ENCODE measurements at places on chromosomes 4 and X.

- DNase-seq, result no peak
Observed at GRCh38 chr4:121408-122084, 2.8 kb upstream of the ZNF718 start.

- DNase-seq, result no peak
Observed at GRCh38 chr4:1057403-1057745, 45.9 kb downstream of the FGFRL1 start.

DNA sequence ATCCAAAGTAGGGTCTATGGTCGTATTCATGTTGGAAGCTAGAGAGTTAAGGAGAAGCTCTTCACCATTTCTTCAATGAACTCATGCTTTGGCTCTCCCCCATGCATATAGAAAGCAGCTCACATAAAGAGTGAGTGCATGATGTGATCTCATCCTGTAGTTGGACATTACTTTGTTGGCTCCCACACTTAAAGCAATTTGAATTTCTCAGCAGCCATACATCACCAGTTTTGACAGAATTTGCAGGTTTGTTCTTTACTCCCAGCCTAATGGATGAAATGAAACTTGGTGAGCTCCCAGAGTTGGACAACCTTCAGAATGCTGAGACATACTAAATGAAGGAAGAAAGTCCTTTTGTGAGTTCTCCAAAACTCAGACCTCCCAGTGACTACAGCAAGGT is 613.5 kb downstream of the IQCM start:
- DNase-seq, result no peak

DNA sequence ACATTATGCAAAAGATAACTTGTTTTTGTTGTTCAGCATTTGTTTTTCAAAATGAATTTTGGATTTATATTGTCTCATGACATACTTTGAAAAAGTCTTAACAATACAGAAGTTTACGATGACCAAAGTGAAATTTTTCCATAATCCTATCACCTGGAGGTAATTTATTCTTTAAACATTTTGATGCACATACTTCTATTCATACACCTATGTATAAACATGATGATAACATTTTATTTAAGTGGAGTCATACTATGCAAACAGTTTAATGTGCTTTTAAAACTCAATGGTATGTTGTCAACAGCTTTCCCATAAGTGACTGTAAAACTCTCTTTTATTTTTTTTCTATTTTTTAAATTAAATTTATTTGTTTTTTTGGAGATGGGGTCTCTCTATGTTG is 65.0 kb downstream of the STAG2 start:
- no peak for DNase-seq

DNA sequence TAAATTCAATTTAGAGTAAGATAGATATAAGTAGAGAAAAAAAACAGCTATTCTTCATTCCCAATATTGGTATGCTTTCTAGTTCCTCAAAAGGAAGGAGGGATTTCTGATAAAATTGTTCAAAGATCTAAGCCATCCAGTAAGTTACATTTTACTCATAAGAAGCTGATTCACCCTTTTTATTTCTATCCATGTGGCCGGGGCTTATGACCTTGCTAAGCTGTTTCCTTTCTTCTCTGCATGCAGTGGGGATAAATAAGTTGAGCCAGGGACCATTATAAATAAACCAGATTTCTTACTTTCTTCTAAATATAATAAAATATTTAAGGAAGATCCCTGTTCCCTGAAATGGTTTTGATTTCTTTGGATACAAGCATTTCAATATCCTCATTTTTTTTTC is 502.3 kb downstream of the PDHA2 start:
- DNase-seq, result no peak

DNA sequence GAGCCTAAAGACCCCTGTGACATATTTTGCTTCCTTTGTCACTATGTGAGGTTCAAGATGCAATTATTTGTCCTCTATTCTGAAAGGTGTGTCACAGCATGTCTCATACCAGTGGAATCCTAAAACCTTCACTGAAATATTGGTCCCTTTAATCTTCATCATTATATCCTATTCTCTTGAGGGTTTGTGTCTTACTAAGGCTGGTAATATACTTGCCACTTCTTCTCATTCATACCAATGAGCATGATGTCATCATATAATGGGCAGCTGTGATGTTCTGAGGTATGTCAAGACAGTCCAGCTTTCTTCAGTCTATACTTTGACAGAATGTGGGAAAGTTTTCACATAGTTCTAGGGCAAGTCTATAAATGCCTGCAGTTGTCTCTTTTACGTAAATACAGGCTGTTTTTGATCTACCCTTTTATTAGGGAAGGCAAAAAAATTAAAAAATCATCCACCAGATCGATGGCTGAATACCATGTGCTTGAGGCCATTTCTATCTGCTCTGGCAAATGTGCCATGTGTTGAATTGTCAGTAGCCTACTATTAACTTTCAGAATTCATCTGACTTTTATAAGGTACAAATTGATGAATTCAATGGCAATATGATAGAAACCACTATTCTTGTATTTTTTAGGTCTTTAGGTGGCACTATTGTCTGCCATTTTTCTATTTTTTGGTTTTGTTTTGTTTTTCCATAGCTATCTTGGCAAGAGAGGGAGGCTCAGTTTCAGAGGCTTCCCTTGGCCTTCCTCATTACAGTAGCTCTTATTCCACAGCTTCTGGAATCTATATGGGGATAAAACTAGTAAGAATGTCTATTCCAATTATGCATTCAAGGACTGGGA is 209.0 kb downstream of the PPARGC1A start:
- DNase-seq, result no peak

GRCh38 chr4:111066001-111066400 is 443.1 kb upstream of the PITX2 start:
- no peak for DNase-seq

GRCh38 chr4:109077505-109077904 is 225.0 kb downstream of the COL25A1 start:
- no peak for DNase-seq

- DNase-seq, result no peak
Observed at GRCh38 chr4:74772783-74773182, 21.5 kb downstream of the BTC start.

GRCh38 chr4:124118061-124118460 is 594.5 kb downstream of the ANKRD50 start:
- no peak for DNase-seq

GRCh38 chr4:5217421-5217820 is 166.1 kb downstream of the STK32B start:
- no peak for DNase-seq

DNA sequence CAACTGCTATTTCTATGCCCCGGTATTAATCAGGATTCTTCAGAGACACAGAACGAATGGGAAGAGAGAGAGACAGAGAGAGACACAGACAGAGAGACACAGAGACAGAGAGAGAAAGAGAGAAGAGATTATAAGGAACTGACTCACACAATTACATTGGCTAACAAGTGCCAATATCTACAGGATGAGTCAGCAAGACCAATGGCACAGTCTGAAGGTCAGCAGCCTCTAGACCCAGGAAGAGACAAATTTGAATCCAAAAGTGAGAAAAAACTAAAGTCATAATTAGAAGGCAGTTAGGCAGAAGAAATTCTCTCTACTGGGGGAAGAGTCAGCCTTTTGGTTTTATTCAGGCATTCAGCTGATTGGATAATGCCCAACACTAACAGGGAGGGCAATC is 187.3 kb downstream of the MAB21L2 start:
- DNase-seq, result no peak

- DNase-seq, result no peak
Observed at GRCh38 chr4:184590196-184590595, 59.1 kb downstream of the CASP3 start.

GRCh38 chr4:138235419-138235952 is 6.7 kb downstream of the SLC7A11 start:
- no peak for DNase-seq

DNA sequence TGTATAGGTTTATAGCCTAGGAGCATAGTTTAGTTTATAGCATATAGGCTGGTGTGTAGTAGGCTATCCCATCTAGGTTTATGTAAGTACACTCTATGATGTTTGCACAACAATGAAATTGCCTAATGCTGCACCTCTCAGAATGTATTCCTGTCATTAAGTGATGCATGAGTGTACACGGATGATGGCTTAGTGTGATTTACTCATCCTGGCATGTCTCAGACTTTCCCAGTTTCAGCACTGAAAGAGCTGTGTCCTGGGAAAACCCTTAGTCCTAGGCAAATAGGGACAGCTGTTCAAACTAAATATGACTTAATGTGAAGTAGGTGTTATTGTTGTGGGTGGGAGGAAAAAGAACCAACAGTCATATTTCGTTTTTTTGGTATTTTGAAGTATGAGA is 264.9 kb upstream of the MAGEB18 start:
- DNase-seq, result no peak

- no peak for DNase-seq
Observed at GRCh38 chrX:45266456-45266855, 65.8 kb upstream of the DIPK2B start.

- DNase-seq, result no peak
Observed at GRCh38 chr4:152513078-152513477, 22.8 kb downstream of the FBXW7 start.

DNA sequence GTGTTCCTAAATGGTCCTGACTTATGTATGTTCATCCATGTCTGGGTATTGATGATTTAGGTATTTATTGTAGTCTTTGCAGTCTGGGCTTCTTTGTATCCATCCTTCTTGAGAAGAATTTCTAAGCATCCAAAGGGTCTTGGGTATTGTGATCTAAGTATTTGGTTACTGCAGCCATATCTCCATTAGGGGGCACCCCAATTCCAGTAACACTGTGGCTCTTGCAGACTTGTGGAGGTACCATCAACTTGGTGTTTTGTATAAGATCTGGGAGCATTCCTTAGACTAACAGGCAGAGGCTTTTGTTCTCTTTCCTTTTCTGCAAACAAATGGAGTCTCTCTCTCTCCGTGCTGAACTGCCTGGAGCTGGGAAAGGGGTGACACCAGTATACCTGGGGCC is 113.7 kb upstream of the NEXMIF start:
- no peak for DNase-seq

DNA sequence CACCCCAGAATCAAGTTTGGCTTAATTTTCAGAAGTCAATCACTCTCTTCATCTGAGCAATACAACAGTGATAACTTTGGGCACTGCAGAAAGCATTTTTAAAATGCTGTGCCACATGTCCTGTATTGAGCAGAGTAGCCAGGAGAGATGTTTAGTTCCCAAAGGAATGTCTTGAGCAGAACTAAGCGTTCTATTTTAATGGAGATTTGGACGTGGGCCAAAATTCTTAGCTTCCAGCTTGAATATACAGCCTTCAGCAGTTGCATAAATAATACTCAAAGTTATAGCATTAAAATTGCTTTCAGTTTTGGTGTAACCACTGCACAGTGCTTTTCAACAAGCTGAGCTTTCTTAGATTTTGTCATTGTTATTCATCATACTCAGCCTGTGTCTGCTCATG is 679.2 kb downstream of the NLGN4X start:
- no peak for DNase-seq

GRCh38 chrX:46310815-46311497 is 234.3 kb downstream of the ZNF674 start:
- no peak for DNase-seq

- DNase-seq, result peak; percentile 0
Observed at GRCh38 chrX:52574416-52575275, 57.8 kb upstream of the XAGE1B start.

- no peak for DNase-seq
Observed at GRCh38 chr4:146442801-146443200, 78.9 kb downstream of the SLC10A7 start.

- DNase-seq, result no peak
Observed at GRCh38 chrX:120485315-120485637, 16.2 kb upstream of the LAMP2 start.

- no peak for DNase-seq
Observed at GRCh38 chr4:99361268-99361898, 8.8 kb upstream of the ADH1C start.

Data from stimulated activated naive CD4-positive, alpha-beta T cell treated with Interleukin-2 at 50 U/mL for 16 hours (primary cell).